ENCODE measurements at places on chromosomes 1 and 21. TPM values are rescaled to one million over a fixed set of nuclear protein-coding genes. Genes with fewer than 3 reads are reported as not detected.

The TNNT2 gene
- 2.0 TPM for total RNA-seq

The OPN3 gene
- 6.1 TPM for total RNA-seq

The AGMAT gene
- total RNA-seq = not detected

The PFKFB2 gene
- total RNA-seq = 13.9 TPM

The SERTAD4 gene
- total RNA-seq = 0.07 TPM

The FMO1 gene
- total RNA-seq = not detected

The C1QB gene
- total RNA-seq = 0.32 TPM

The APCS gene
- total RNA-seq = 0.42 TPM

The SHCBP1L gene
- not detected for total RNA-seq

The BATF3 gene
- total RNA-seq = 4.8 TPM

The UBL4B gene
- total RNA-seq = 0.57 TPM

The FAM72D gene
- 16.3 TPM for total RNA-seq

The UTS2 gene
- 3.0 TPM for total RNA-seq

The NFASC gene
- 0.57 TPM for total RNA-seq

The RNU1-1 gene
- total RNA-seq = 1,685 TPM

The TNFSF4 gene
- total RNA-seq = 0.89 TPM

The ADORA1 gene
- 2.8 TPM for total RNA-seq

The CYP2J2 gene
- total RNA-seq = 1.1 TPM

The SIPA1L2 gene
- 12.5 TPM for total RNA-seq

The ZNF697 gene
- 5.9 TPM for total RNA-seq

The AMY1A gene
- total RNA-seq = not detected

The KRTAP21-3 gene
- not detected for total RNA-seq

The FRRS1 gene
- total RNA-seq = 19.8 TPM

The ZNF648 gene
- total RNA-seq = 0.57 TPM

The IL22RA1 gene
- total RNA-seq = 2.1 TPM

The SMCP gene
- not detected for total RNA-seq

The GLMN gene
- 10.9 TPM for total RNA-seq

The C4BPA gene
- 0.32 TPM for total RNA-seq

The CELA3B gene
- 5.3 TPM for total RNA-seq

The CGN gene
- total RNA-seq = 19.7 TPM

The CA6 gene
- not detected for total RNA-seq

The FAM43B gene
- total RNA-seq = not detected

The BPNT1 gene
- total RNA-seq = 25.2 TPM

The LENEP gene
- 0.42 TPM for total RNA-seq

The PLCH2 gene
- 2.0 TPM for total RNA-seq

The BLACAT1 gene
- 3.9 TPM for total RNA-seq

The HES3 gene
- not detected for total RNA-seq

The TTC22 gene
- 1.8 TPM for total RNA-seq

The HSF2BP gene
- total RNA-seq = 0.59 TPM

The DYRK3 gene
- 7.1 TPM for total RNA-seq

The VN1R5 gene
- not detected for total RNA-seq

The TMPRSS2 gene
- total RNA-seq = 1.1 TPM

The RAD54L gene
- 28.9 TPM for total RNA-seq

The FGR gene
- not detected for total RNA-seq

The LCE6A gene
- not detected for total RNA-seq

The MED8 gene
- 36.0 TPM for total RNA-seq

The CYB5RL gene
- 11.7 TPM for total RNA-seq

The TRIM62 gene
- total RNA-seq = 6.5 TPM

The TAF12 gene
- total RNA-seq = 39.0 TPM

The IFI44L gene
- 0.10 TPM for total RNA-seq

The AKR7A3 gene
- 1.7 TPM for total RNA-seq

The C1orf105 gene
- total RNA-seq = not detected

The SYTL1 gene
- 75.9 TPM for total RNA-seq

The PRDM16 gene
- total RNA-seq = 6.1 TPM

The C1orf53 gene
- total RNA-seq = 4.2 TPM

The CLDN17 gene
- not detected for total RNA-seq

The ABCG1 gene
- total RNA-seq = 1.6 TPM

Measured in HCT116 (cell line).